Ascending aorta (tissue), 2 donors: ENCODE measurements at places on chromosomes 3 and 15.

DNA sequence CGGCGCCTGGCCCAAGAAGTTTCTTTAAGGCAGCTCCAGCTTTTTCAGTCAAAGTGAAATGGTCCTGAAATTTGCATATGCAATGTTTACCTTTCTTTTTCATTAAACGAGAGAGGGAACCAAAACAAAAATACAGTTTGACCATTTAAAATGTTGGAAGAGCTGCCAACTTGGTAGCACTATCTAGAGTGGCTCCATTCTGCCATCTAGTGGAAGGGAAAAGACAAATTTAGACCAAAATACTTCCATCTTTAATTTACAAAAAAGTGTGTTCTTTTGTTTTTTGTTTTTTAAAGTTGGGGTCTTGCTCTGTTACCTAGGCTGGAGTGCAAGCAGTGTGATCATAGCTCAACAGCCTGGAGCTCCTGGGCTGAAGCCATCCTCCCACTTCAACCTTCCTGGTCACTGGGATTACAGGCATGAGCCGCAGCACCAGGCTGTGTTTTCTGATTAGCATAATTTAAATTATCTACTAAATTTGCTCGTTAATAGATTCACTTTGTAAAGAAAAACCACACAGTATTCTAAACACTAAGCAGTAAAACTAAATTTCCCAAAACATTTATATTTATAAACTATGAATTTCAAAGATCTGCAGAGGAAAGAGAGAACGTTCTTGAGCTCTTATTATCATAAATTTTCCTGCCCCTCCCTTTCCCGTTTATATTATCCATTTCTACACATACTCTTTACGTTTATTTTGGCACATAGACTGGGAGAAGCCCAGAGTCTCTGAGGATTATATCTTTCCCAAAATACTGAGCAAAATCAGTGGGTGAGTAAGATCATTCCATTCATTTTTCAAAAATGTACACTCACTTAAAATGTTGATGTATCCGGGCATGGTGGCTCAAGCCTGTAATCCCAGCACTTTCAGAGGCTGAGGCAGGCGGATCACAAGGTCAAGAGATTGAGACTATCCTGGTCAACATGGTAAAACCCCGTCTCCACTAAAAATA is 15.4 kb upstream of the RFC4 start:
- DNase-seq = no peak

GRCh38 chr3:140395134-140396075 is 282.5 kb upstream of the TRIM42 start:
- no peak for DNase-seq

GRCh38 chr3:42531470-42531869 is 29.0 kb downstream of the VIPR1 start:
- DNase-seq = no peak

DNA sequence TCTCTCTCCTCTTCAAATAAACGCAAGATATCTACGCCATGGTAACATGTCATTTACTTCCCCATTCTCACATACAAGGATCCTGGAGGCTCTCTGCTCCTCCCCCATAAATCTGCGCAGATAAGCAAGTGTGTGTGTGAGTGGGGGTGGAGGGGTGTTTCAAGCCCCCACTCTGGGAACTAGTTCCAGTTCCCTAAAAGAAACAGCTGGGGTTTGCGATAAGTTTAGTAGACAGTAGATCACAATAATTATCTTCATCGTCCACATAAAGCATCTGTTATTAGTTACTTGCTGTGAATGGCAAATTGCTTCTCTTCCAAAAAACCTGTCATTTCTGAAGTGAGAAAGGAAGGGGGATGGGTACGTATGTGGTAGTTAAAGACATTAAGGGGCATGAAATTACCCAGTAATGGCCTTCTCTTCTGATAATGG is 79.8 kb downstream of the RBPMS2 start:
- DNase-seq = no peak

DNA sequence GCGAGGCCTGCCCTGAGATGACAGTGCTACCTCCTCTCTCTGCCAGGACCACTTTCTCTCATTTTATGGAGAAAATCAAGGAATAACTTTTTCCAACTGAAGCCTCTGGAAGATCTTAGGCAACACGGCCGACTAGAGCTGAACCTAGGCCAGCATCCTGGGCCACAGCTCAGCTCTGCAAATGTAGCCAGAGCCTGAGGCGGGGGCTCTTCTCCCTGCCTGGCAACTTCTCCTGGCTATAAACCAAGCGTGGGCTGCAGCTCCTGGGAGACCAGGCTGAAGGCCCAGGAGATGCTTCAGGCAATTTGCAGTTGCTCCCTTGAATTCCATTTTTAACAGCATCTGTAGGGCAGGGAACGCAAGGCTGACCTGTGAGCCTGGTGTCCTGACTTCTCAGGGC is 74.9 kb downstream of the CEMIP start:
- no peak for DNase-seq

DNA sequence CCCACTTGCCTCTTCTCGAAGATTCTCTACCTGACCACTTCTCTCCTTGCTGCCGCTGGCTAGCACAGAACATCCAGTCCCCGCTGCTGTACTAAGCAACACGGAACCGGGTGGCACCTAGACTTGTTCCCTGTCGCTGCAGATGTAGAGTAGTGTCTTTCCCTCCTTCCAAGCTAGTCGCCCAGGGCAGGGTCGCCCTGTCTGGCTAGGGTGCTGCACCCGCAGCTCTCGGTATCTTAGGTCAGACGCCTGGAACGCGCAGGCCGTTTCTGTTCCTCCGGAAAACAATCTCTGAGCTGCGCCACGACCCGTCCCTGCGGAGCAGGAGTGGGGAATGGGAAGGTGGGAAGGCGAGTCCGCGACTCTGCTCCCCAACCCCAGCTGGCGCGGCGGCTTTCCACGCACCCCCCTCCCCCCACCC is 758 bp upstream of the SNX33 start:
- no peak for DNase-seq

DNA sequence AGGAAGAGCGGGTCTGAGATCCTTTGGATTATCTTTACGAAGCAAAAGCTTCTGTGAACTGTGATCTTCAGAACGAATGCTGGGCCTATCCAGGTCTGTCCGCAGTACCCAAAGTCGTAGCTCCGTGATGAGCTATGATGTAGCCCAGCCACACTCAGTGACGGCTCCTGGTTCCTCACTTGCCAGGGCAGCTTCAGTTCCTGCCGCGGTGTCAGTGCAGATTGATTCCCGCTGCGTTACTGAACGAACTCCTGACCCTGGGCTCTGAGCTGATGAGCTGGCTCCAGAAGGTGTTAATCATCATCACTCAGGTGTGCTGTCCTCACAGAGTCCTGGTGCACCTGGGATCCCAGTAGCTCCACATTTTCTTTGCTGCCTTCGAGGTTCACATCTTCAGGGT is 45.0 kb downstream of the TMEM44 start:
- DNase-seq = no peak

DNA sequence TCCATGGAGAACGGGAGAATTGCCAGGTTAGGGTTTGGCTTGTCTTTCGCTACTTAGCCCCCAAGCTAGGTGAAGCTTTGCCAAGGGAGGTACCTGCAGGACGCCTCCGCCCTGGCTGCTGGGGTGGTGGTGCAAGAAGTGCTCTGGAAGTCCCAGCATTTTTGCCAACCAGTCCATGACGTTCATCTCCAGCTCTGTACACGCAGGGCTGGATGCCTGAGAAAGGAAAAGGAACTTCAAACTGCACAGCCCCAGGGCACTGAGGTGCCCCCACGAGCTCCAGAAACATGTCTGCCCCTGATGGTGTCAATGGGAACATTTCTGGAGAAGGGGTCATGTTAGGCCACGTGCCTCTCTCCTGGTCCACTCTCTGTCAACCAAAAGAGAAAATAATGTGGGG is 8.2 kb downstream of the HDC start:
- DNase-seq = no peak

DNA sequence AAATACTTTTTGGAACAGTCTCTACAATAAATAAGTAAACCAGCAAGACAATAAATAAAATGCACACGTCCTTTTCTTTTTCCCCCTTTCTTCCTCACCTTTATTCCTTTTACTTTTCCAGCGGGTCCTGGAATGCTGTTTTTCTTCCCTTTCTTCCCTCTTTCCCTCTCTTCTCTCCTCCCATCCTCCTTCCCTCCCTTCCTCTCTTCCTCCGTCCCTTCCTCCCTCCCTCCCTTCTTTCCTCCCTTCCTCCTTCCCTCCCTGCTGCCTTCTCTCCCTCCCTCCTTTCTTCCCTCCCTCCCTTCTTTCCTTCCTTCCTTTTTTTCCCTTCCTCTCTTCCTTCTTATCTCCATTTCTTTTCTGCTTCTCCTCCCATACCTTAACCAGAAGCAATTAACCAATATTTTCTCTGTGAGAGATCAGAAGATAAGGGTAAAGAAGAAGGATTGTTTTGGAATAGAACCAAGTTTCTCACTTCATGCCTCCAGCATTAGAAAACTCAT is 3.3 kb upstream of the IL17RE start:
- no peak for DNase-seq

DNA sequence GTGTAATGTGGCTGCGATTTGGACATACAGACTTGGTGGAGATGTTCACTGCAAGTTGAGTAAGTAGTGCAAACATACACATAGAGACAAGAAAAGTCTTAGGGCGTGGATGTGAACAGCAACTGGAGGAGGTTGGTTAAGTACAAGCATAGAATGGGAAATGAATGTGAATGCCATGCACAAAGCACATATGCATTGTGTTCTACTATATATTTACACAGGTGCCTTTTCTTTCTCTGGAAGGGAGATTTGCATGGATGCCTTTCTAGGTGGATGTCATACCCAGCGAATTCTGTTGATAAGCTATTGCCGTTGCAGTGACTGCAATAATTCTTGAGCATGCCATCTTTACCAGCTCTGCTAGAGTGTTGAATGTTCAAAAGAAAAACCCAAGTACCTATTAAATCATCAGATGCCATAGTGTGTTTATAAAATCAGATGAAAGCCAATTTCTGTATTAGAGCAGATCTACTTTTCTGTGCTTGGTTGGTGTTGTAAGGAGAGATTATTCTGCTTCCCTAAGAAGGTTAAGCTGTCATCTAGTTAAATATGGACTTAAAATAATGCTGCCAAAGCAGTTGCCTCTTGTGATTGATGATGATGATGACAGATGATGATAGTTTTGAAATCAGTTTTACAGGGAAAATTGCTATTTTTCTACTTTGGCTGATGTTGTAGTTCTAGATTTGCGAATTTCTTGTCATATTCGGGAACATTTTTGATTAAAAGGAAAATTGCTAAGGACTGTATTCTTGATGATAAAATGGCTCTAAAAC is 148.4 kb downstream of the CNTN4 start:
- DNase-seq = no peak

GRCh38 chr15:58551764-58552504 is 120.1 kb downstream of the LIPC start:
- DNase-seq = no peak

GRCh38 chr3:61184956-61185355 is 66.3 kb downstream of the FHIT start:
- no peak for DNase-seq

DNA sequence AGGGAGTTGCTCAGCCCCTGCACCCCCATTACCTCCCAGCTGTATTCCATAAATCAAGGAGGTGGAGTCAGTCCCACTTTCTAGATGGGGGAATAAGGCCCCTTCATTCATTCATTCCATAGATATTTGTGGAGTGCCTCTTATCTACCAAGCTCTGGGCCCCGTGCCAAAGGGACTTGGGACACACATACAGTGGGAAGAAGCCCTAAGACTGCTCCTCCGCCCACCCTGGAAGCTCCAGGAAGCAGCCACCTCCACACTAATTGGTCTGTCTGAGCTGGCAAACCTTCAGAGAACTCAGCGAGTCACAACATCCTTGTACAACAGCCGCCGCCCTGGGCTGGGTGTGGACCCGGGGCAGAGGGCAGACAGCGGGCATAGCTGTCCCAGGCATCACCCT is 6.4 kb downstream of the STRA6 start:
- no peak for DNase-seq

GRCh38 chr3:11508346-11509172 is 135.2 kb downstream of the VGLL4 start:
- no peak for DNase-seq

GRCh38 chr3:48038971-48039481 is 22.8 kb upstream of the MAP4 start:
- no peak for DNase-seq

- DNase-seq = no peak
Measured at GRCh38 chr3:69510481-69511030, 124.7 kb upstream of the FRMD4B start.

DNA sequence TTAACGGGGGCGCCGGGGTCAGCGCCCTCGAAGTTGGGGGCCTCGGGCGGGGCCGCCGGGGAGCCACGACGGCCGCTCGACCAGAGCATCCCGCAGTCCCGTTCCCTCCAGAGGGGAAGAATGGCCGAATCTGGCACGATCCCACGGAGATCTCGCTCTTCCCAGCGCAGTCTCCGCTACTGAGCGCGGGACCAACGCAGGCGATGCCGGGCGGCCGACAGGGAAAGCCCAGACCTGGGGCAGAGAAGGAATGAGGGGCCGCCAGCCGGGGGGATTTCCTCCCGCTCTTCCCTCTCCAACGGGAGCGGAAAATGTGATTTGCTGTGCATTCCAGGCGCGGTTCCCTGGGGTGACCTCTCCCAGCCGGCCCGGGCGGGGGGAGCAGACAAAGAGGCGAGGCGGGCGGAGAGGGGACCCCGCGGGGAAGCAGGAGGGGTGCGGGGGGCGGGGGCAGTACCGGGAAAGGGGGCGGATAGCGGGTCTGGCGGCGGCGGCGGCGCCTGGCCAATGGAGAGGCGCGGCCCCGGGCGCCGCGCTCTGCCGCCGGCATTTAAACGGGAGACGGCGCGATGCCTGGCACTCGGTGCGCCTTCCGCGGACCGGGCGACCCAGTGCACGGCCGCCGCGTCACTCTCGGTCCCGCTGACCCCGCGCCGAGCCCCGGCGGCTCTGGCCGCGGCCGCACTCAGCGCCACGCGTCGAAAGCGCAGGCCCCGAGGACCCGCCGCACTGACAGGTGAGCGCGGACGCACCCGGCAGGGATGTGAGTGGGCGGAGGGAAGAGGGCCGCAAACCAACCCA is at the start of gene GREM1:
TSS of gene GREM1 (plus strand) at position 579 of the 801 bp plus-strand sequence. CDS start 12,687 bp downstream, outside the sequence.
- DNase-seq = no peak

- no peak for DNase-seq
Measured at GRCh38 chr3:73225146-73225855, 163.8 kb downstream of the EBLN2 start.

GRCh38 chr15:73305331-73306211 is 63.2 kb downstream of the HCN4 start:
- DNase-seq = no peak

DNA sequence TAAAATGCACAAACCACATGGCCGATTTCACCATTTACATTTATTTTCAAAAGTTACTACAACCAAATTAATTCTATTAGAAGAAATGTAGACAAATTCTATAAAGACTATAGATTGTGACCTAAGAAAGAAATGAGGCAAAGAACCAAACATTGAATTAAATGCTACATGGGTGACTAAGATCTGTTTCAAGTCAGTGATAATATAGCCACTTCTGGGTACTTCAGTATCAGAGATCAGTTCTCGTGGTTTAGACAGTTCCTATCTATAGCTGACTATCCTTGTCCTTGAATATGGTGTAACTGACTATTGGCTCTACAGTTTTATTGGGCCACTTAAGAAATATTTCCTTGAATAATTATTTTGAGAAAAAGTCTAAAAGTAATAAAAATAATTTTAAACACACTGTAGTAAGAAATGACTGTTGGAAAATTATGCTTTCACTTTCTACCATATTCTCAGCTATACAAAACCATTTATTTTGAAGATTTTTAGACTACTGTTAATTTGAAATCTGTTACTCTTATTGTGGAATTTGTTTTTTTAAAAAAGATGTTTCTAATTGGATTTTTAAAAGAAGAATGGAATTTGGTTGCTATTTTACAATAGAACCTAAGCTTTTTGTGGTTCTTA is 14.1 kb downstream of the KCNMB3 start:
- no peak for DNase-seq
